ENCODE measurements at places on chromosomes 2 and 18.

DNA sequence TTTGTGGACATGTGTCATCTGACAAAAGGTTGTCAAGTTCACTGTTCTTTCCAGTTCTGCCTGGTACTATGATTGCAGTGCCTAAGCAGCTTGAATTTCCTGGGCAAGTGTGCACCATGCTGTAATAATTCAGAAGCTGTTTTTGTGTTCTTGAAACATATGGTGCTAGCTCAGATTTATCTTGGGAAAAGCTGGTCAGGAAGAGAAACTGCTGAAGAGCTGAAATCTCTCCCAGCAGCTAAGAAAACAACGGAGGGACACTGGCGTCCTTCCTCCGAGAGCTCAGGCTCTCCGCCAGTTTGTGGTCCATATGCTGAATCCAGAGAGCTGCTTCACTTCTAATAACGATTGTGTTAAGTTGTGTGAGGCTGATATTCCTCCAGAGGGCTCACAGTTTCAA is 642.0 kb downstream of the DPP10 start:
- no peak for DNase-seq

DNA sequence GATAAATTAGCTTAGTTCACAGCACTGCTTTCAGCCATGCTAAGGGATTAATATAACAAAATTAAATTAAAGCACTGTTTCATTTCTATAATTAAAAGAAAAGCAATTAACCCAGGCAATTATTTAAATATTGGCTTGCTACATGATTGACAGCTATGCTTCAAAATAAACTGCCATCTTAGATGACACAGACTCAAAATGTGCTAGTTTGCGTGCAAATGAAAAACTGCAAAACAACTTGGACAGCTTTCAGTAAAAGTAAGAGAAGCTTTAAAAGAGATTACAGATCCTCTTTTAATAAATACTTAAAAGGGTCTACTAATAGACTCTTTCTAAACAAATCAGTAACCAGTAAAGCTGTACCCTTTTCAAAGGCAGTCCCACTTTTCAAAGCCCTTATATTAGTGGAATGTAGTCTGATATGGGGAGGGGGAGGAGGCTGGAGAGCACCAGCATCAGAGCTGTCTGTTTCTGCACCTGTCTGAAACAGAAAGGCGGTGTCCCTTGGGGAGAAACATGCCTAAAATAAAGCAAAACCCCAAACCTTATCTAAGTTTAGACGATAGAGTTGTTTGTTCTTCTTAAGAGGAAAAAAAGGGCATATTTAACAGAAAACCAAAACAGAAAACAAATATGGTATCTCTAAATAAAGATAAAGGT is 20.8 kb downstream of the EIF2AK3 start:
- no peak for DNase-seq

DNA sequence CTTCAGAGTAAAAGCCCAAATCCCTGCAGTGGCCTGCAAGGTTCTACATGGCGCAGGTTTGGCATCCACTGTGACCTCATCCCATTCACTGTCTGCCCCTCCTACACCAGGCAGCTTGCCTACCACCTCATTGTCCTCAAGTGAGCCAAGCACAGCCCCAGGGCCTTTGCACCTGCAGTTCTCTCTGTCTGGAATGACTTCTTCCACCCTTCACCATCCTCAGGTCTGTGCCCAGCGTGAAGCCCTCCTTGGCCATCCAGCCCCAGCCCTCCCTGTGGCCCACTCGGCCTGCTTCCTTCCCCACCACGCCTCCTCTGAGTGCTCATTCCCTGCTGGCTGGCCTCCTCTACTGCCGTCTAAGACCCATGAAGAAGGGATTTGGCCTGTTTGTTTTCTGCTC is 32.6 kb upstream of the UBE2F start:
- DNase-seq, result no peak

DNA sequence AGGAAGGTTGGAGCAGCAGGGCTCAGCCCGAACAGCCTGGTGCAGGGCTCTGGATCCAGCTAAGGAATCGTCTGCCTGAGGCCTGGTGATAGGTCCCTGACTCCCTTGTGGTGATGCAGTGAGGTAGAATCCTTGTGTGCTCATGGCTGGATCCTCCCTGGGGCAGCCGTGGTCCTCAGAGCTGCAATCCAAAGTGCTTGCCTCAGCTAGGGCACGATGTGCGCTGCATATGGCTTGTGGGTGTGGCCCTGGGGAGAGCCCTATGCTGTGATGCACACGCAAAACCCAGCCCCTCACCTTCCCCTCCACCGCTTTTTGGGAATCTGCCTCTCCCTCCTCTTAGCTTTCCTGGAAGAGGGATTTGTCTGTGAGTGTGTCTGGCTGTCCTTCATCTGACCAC is 142.2 kb downstream of the DYSF start:
- no peak for DNase-seq

GRCh38 chr2:98806236-98806697 is 75.3 kb upstream of the MGAT4A start:
- no peak for DNase-seq

DNA sequence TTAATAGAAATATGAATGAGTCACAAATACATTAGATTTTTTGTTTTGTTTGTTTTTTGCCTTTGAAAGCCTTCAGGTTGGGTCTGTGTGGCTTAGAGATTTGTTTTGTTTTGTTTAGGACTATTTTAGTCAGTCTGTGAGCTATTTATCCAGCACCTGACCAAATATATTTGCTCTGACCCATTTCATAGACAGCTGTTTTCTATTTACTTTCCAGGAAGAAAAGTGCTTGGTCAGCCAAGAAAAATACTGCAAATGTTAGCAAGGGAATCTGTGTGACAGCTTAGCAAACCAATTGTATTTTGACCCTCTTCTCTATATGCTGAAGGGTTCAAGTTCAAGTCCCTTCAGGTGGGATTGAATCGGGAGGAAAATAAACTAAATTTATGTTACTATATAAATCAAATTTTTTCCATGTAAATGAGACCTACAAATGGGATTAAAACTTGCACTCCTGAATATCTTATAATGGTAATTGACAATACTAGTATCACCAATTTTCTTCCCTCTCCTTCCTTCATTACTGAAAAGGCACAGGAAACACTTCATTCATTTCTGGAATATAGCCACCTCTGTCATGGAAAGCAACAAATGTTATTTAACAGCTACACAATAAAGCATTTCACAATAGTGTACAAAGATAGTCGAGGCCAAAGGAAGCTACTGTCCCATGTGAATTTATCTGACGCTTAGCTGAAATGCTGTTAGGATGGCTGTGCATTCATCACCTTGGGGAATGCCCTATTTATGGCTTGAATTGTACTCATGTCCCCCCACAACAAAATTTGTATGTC is 23.1 kb upstream of the KLF7 start:
- no peak for DNase-seq

- peak; percentile 83 for DNase-seq
Observed at GRCh38 chr2:168703926-168704325, 98.5 kb upstream of the NOSTRIN start.

DNA sequence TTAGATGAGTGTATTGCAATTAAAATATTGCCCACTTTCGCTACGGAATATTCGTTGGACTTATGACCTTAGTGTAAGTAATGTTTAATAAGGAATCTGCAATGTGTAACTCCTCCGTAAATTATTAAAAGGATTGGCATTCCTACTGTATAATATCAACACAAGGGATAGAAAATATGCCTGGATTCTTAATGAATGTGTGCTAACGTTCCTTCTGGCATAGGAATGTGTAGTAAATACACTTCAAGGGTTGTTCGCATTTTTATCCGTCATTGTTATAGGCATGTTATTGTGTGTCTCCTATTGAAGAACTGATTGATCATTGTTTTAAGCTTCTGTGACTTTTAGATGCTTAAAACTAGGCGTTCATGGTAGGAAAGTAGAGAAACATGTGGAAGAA is 134.5 kb downstream of the NEDD4L start:
- no peak for DNase-seq

GRCh38 chr2:85057226-85057962 is 75.8 kb upstream of the TCF7L1 start:
- DNase-seq, result no peak

DNA sequence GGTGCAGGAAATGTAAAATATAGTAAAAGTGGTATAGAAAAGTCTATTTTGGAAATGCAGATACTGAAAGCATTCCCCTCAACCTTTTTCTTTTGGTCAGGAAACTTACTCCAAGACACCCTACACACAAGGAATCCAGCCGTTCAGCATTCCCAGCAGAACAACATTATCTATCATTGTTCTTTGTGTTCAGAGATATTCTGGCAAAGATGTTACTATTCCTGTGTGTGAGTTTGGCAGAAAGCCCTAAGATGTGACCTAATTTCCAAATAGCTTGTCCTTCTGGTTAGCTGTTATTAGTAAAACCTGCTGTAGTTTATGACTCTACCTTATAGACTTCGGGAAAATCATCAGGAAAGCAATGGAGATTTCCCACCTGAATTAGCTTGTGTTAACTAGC is 78.1 kb upstream of the PELI1 start:
- no peak for DNase-seq

GRCh38 chr2:155125585-155126230 is 427.2 kb downstream of the KCNJ3 start:
- no peak for DNase-seq

DNA sequence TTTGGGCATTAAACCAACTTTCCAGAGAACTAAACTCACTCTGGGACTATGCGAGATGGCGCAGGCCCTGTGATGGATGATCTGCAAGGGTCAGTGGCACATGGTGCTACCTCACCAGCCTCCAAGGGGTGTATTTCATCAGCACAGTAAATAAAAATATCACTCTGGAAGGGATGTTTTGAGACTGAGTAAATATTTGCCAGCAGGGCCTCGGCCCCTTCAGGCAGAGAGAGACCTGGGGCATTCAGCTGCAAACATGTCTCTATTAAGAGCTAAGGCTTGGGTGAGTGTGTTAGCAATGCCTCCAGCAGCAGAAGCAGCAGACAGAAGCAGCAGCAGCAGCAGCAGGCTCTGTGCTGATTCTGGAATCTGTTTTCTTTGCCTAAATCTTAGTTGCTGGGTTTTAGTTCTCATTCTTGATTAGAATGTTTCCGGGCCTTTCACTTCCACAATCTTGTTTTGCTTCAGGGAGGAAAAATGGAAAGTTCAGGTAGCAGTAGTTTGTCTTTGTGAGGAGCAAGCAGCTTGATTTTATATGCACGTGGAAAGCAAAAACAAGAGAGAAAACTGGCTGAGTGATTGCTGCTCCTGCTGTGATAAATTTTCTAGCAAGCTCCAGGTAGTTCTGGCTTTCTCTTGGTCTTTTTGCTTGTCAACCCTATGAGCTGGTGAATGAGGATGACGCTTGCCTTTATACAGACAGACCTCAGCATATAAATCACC is 18.6 kb downstream of the ADCYAP1 start:
- no peak for DNase-seq

GRCh38 chr2:31004257-31004656 is 134.0 kb downstream of the GALNT14 start:
- DNase-seq, result no peak

DNA sequence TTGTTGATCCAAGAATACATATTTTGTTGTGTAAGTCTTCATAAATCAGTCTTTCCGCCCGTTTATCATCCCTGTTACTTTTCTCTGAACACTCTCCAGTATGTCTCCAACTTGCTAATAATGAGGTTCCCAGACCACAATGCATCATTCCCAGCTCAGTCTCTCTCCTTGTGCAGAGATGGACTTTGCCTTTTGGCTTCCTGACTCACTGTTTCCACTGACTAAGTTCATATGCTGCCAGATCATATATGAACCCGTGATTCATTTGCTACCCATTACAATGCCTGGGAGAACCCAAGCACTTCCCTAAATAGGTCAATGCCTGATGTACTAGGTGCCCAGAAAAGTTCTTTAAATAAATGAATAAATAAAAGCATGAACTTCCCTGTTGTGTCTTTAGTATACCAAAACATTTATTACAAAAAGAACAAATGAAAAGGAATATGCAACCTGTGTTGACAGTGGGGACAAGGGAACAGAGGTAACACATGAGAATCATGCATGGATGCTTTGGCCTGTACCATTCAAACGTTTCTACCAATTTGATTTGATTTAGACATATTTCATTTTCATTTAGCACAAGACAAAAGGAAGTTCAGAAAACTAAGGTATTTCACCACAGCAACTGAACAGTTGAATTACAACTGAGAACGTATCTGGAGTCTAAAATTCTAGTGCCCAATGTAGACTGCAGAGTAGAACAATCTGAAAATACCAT is 215.4 kb upstream of the HNRNPA3 start:
- no peak for DNase-seq

GRCh38 chr2:128214866-128215460 is 103.7 kb downstream of the HS6ST1 start:
- no peak for DNase-seq

DNA sequence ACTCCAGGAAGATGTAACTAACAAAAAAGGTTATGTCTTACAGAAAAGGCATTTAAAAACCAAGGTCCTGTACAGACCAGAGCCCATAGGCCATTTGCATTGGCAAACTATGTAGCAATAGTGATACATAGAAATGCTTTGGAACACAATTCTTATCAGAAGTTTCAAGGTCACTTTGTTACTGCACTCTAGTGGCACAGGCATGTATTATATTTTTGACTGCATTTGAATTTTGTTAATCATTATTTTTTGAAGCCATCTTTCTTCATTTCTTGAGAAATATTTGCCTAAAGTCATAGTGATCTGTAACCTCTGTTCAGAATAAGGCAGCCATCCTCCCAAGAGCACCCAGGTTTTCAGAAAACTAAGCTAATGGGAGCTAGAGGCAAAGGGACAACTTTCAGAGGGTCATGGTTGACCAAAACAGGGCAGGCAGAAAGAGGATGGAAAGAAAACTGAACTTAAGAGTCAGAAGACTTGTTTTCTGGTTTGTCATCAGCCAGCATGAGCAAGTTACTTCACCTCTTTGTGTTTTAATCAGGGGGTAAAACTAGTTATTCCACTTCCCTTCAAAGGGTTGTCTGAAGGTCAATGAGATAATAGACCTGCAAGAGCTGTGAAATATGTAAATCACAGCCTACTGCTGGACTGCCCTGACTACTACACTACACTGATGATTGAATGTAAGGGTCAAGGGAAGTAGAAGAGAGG is 41.5 kb downstream of the SLC38A11 start:
- DNase-seq, result peak; percentile 38

DNA sequence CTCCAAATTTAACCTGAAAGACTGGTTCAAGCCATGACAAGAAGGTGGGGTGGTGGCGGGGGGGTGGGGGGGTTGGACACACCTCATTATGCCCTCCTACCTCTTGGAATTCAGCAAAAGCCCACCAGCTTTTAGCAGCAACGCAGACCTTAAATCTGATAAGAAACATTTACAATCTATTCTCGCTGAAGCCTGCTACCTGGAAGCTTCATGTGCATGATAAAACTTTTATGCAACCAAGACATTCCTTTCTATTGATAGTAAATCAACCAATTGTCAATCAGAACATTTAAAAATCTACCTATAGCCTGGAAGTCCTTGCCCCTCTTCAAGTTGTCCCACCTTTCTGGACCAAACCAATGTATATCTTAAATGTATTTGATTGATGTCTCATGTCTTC is 113.6 kb upstream of the FAM98A start:
- no peak for DNase-seq

- DNase-seq, result peak; percentile 16
Observed at GRCh38 chr2:237345891-237346640, 67.9 kb downstream of the COL6A3 start.

Measured in NCI-H526 (cell line).